Heart left ventricle (tissue), 16 donors: ENCODE measurements at places on chromosomes 16 and 17. TPM values are rescaled to one million over a fixed set of nuclear protein-coding genes. Genes with fewer than 3 reads are reported as not detected.

The CDK5R1 gene
- total RNA-seq = 1.1 TPM

The TMED6 gene
- total RNA-seq = not detected

The NPIPA5 gene
- total RNA-seq = 15.6 TPM

The GAS2L2 gene
- total RNA-seq = not detected

The FAM171A2 gene
- 0.60 TPM for total RNA-seq

DNA sequence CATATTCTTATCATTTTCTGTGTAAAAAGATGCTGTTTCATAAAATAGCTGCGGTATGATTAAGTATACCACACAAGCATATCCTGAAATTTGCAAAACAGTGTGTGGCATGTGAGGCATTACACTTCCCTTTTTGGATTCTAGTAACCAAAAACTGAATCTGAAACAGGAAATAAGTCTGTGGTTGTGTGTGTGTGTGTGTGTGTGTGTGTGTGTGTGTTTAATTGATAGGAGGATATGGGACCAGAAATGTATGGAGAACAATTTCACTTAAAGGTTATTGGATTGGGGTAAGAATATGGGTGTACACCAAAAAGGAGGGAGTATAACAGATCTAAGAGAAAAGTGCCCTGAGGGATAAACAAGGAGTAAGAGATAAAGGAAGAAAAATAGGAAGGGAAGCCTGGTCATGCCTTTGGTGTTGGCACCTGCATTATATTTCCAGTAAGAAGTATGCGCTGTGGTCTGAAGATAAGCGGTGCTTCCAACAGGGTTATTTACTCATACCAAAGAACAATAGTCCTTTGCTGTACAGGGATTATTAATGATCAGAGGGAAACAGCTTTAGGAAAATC is 4.0 kb downstream of the LYRM1 start:
- DNase-seq = no peak
- peak overlapping the region; percentile 99 for H3K27ac ChIP-seq
- H3K4me1 ChIP-seq = peaks cover 76% of the 10 kb centered on the region
- no peak overlapping the region for H3K4me3 ChIP-seq
- H3K36me3 ChIP-seq = no peaks in the 10 kb centered on the region

DNA sequence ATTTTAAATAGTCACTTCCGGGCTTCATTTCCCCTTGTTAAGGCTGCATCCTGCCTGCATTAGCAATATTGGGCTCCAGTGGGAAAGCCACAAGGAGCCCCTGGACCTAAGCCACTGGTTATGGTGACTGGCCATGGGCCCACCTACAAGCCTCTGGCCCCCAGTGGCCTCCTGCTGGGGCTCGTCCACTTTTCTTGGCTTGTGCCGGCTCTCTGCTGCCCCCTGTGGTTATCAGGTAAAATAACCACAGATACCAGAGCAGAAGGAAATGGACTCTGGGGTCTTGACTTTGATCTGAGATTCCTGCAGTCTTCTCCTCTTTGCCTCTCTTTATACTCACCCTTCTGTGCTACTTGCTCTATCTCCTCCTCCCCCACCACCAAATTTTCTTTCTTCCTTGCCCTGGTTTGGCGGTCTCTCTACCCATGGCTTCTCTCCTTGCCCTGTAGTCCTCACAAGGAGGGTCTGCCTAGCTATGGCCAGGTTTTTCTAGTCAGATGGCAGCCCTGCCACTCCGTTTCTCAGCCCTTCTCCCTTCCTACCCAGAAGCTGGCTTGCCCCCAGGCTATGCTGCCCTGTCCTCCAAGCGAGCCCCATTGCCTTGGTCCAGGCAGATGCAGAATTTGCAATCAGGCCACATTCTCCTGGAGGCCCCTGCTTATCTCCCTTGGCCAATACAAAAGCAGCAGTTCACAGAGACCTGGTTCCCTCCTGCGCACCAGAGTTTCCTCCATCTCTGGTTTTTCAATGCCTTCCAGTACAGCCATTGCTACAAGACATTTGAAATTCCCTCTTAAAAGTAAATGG is 82.9 kb upstream of the RCVRN start:
- no peak overlapping the region for H3K27ac ChIP-seq
- H3K36me3 ChIP-seq = no peaks in the 10 kb centered on the region
- no peaks in the 10 kb centered on the region for H3K27me3 ChIP-seq
- peak; percentile 58 for DNase-seq

DNA sequence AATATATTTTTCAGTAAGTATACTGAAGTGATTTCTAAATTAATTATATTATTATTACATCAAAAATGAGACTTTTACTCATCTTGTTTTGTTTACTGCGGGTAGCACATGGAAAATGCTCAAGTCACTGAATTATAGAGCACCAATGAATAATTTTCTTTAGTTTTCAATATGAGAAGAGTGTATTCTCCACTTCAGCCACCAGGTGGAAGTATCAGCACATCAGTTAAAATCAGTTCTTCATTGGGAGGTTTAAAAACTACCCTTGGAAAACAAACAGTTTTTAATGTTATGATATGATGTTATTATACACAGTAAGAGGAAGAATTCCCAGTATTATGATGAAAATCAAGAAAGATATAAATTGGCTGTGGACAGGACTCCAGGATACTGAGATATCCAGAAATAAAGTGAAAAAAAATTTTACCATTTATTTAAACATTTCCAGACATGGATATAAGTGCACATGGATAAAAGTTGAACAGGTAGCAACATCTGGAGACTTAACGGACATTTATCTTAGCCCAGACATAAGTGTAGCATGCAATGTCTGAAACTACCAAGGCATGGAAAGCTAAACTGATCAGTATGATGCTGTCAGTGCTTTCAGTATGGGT is 467.3 kb downstream of the KCNJ2 start:
- no peaks in the 10 kb centered on the region for H3K27me3 ChIP-seq
- no peak for DNase-seq
- H3K27ac ChIP-seq = no peak overlapping the region
- no peaks in the 10 kb centered on the region for H3K4me1 ChIP-seq
- no peak overlapping the region for H3K4me3 ChIP-seq
- no peaks in the 10 kb centered on the region for H3K36me3 ChIP-seq

DNA sequence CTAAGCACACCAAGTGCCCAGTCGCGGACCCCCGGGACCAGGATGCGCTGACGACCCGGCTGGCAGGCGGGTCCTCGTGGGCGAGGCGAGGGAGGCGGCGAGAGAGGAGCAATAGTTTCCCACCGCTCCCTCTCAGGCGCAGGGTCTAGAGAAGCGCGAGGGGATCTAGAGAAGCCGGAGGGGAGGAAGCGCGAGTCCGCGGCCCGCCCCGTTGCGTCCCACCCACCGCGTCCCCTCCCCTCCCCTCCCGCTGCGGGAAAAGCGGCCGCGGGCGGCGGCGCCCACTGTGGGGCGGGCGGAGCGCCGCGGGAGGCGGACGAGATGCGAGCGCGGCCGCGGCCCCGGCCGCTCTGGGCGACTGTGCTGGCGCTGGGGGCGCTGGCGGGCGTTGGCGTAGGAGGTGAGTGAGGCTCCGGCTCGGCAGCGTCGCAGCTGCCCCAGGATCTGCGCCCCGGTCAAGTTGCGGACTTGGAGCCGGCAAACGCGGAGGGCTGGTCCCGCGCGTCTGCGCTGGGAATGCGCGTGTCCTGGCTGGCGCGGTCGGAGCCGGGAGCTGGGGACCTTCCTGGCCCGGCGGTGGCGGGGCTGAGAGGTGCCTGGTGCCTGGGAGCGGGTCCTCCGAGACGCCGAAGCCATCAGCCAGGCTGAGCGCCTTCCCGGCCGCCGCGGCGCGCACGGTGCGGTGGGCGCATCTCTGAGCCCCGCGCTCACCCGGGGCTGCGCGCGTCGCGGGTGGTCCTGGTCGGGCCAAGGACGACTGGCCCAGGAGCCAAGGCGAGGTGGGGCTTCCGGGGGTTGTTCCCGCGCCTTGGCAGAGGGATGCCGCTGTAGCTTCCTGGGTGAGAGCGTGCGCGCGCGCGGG is at the start of gene ITGB3:
ITGB3 (plus strand) TSS at position 287 of the 862 bp plus-strand sequence; CDS start at position 322, 35 bp downstream.
- H3K27me3 ChIP-seq = no peaks in the 10 kb centered on the region
- peaks cover 5% of the 10 kb centered on the region for H3K4me1 ChIP-seq
- H3K4me3 ChIP-seq = peak within 1 kb of the TSS; percentile 80
- H3K36me3 ChIP-seq = no peaks in the 10 kb centered on the region
- H3K27ac ChIP-seq = peak within 1 kb of the TSS; percentile 51

GRCh38 chr16:88059701-88060386 is 108.6 kb downstream of the BANP start:
- peaks cover 6% of the 10 kb centered on the region for H3K4me1 ChIP-seq
- H3K36me3 ChIP-seq = no peaks in the 10 kb centered on the region
- no peaks in the 10 kb centered on the region for H3K27me3 ChIP-seq
- DNase-seq = no peak

DNA sequence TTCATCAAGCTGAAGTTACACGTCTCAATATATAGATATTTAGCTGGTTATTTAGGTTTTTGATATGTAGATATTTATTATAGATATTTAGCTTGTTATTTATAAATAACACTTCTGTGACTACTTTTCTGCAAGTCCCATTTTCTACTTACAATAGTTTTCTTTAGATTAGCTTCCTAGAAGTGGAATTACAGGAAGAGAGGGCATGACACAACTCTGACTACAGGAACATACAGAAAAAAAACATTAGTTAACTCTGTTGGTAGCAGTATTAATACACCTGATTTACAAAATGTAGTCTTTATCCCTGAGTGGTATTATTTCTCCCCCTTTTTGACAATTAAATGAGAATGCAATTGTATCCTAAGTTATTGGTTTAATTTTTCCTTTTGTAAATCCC is 21.2 kb upstream of the CCL1 start:
- H3K36me3 ChIP-seq = no peaks in the 10 kb centered on the region
- H3K4me1 ChIP-seq = peaks cover 37% of the 10 kb centered on the region
- DNase-seq = no peak
- H3K27me3 ChIP-seq = peaks cover under 1% of the 10 kb centered on the region
- H3K4me3 ChIP-seq = no peak overlapping the region
- H3K27ac ChIP-seq = no peak overlapping the region

DNA sequence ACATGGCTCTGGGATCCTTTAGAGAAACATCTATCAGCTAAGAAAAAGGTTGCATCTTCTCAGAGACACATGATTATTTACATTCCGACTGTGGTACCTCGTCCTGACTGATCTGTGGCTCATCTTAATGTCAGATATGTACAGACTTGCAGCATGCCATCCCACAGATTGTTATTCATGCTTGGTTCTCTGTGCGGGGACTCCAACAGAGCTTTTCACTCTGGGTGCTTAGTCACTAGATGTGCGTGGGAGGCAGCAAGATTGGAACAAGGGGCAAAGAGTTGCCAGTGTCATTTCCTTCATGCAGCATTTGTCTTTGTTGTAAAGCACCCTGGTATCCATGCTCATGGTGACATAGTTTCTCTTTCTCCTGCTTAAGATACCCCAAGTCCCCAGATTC is 179.1 kb upstream of the CACNG5 start:
- no peak for DNase-seq
- H3K4me1 ChIP-seq = no peaks in the 10 kb centered on the region
- H3K36me3 ChIP-seq = no peaks in the 10 kb centered on the region
- no peak overlapping the region for H3K27ac ChIP-seq
- H3K4me3 ChIP-seq = no peak overlapping the region

GRCh38 chr17:57379237-57379894 is 123.0 kb downstream of the MSI2 start:
- H3K4me1 ChIP-seq = peaks cover 14% of the 10 kb centered on the region
- no peaks in the 10 kb centered on the region for H3K27me3 ChIP-seq
- no peak overlapping the region for H3K4me3 ChIP-seq
- H3K27ac ChIP-seq = peak overlapping the region; percentile 82

- no peaks in the 10 kb centered on the region for H3K27me3 ChIP-seq
- H3K27ac ChIP-seq = no peak overlapping the region
- H3K4me3 ChIP-seq = no peak overlapping the region
- H3K36me3 ChIP-seq = no peaks in the 10 kb centered on the region
Observed at GRCh38 chr16:83010776-83011720, 384.3 kb downstream of the CDH13 start.

- no peak overlapping the region for H3K27ac ChIP-seq
- H3K4me3 ChIP-seq = no peak overlapping the region
- no peaks in the 10 kb centered on the region for H3K27me3 ChIP-seq
Observed at GRCh38 chr16:65916995-65917394, 449.5 kb upstream of the CDH5 start.

- H3K36me3 ChIP-seq = peaks cover 47% of the 10 kb centered on the region
- peaks cover 11% of the 10 kb centered on the region for H3K27me3 ChIP-seq
- no peaks in the 10 kb centered on the region for H3K4me1 ChIP-seq
- H3K4me3 ChIP-seq = no peak overlapping the region
Observed at GRCh38 chr17:64788286-64789060, 126.4 kb upstream of the SMURF2 start.

- peak overlapping the region; percentile 93 for H3K4me3 ChIP-seq
- peaks cover 30% of the 10 kb centered on the region for H3K36me3 ChIP-seq
- no peaks in the 10 kb centered on the region for H3K27me3 ChIP-seq
- peak; percentile 70 for DNase-seq
Observed at GRCh38 chr16:9092282-9092977, 986 bp downstream of the HAPSTR1 start.

GRCh38 chr16:53545433-53545832 is 42.4 kb upstream of the AKTIP start:
- H3K27me3 ChIP-seq = no peaks in the 10 kb centered on the region
- no peak for DNase-seq
- H3K4me1 ChIP-seq = peaks cover 6% of the 10 kb centered on the region
- no peak overlapping the region for H3K27ac ChIP-seq

- peak within 1 kb of the TSS; percentile 81 for H3K27ac ChIP-seq
- peak; percentile 70 for DNase-seq
- no peaks in the 10 kb centered on the region for H3K27me3 ChIP-seq
- peak within 1 kb of the TSS; percentile 69 for H3K4me3 ChIP-seq
Observed at GRCh38 chr17:74972107-74972972, at the start of gene HID1. Gene HID1 (minus strand): TSS chr17:74972759. CDS start chr17:74972656, 103 bp downstream.

- H3K27me3 ChIP-seq = peaks cover 26% of the 10 kb centered on the region
- H3K4me3 ChIP-seq = no peak overlapping the region
- H3K4me1 ChIP-seq = no peaks in the 10 kb centered on the region
Observed at GRCh38 chr16:1045310-1045992, 27.1 kb upstream of the SSTR5 start.

GRCh38 chr17:2174468-2175293 is 119.8 kb downstream of the HIC1 start:
- no peaks in the 10 kb centered on the region for H3K27me3 ChIP-seq
- peak overlapping the region; percentile 82 for H3K27ac ChIP-seq
- peaks cover 10% of the 10 kb centered on the region for H3K36me3 ChIP-seq
- no peak overlapping the region for H3K4me3 ChIP-seq

DNA sequence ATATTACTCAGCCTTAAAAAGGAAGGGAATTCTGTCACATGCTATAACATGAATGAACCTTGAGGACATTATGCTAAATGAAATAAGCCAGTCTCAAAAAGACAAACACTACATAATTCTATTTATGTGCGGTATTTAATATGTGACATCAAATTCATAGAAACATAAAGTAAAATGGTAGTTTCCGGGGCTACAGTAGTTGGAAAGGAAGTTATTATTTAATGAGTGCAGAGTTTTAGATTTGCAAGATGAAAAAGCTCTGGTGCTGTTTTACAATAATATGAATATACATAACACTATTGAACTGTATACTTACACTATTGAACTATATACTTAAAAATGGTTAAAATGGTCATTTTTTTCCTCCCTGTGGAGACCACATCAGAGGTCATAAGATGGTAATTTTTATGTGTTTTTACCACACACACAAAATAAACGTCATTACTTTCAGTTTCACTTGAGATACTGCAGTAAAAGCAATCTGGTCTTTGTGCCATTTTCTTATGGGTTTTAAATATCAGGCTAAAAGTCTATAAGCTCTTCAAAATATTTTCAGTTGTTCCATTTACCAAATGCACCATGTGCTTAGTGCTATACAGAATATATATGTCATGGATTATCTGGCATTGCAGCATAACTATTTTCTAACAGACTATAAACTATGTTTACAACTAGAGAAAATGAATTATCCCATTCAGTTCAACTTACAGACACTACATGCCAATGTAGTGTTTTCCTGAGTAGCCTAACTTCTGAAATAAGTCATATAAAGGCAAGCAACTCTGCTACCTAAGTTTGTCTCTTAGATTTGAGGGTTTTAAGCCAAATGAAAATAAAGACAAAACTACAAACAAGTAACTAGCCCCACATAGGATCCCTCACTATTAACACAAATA is 90.9 kb downstream of the SPAG9 start:
- DNase-seq = no peak
- H3K27me3 ChIP-seq = no peaks in the 10 kb centered on the region
- H3K27ac ChIP-seq = no peak overlapping the region
- peaks cover 5% of the 10 kb centered on the region for H3K4me1 ChIP-seq
- no peaks in the 10 kb centered on the region for H3K36me3 ChIP-seq
- H3K4me3 ChIP-seq = peak overlapping the region; percentile 25
